ENCODE measurements at places on chromosomes 6 and 20.

- DNase-seq: no peak
Observed at GRCh38 chr6:80094017-80094416, 12.5 kb upstream of the BCKDHB start.

DNA sequence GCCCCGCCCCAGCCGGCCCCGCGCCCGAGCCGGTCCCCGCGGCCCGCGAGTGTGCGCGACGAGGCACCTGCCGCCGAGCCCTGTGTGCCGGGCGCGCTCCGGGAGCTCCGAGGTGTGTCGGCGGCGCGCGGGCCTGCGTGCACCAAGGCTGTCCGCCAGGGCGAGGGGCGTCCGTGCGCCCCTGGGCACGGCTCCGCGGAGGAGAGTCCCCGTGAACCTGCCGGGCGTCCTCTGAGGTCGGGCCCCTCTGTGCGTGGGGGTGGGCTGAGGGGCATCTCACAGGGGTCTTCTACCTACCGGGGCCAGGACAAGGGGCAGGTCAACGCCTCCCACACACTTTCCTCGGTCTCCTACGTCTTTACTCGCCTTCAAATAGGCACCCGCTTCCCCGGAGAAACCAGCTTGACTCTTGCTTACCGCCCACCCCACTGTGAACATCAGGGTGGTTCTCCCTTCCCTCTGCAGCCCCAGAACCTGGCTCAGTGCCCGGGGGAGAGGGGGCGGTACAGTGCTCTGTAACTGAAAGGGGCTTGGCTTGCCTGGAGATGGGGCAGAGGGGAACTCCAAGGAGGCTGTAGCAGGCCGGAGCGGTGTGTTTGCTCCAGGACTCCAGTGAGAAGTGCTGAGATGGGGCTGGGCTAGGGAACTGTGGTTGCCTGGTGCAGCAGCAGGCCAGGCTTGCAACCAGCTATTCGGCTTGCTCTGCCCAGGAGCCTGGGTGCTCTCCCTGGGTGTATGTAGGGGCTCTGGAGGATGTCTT is at the start of gene SAMD10:
Gene SAMD10, minus strand, starts transcription at position 86 of the 760 bp plus-strand sequence. CDS start 175 bp downstream, outside the sequence.
- no peak for DNase-seq

- no peak for DNase-seq
Observed at GRCh38 chr20:3093861-3094361, 9.4 kb upstream of the AVP start.

DNA sequence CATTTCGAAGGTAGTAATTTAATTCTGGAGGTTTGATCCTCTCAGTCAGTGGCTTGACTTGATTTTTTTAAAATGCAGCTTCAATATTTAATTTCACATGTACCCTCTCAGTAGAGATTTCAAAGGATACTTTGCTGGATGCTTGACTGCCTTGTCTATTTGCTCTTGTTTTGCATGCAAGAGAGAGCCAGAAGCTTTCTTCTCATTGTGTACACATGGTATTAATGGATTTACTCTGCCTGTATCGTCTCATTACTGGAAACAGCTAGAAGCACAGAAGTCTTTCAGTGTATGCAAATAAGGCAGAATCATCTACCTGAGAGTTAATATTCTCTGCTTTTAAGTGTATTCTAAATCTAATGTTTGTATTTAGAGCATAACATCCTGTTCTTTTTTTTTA is 84.3 kb upstream of the FOXO3 start:
- DNase-seq: no peak
